Stimulated activated naive CD8-positive, alpha-beta T cell treated with anti-CD3 and anti-CD28 coated beads, Interleukin-15, Interleukin-2, amounts not matched to agents 100 U/mL and 50 U/mL, for 24 hours (primary cell): ENCODE measurements at places on chromosomes 5 and 9.

GRCh38 chr5:145141534-145141933 is 693.6 kb downstream of the PRELID2 start:
- DNase-seq: no peak

- DNase-seq: no peak
These were observed 1.1 kb upstream of the GNA14 start for GRCh38 chr9:77649109-77649812.

DNA sequence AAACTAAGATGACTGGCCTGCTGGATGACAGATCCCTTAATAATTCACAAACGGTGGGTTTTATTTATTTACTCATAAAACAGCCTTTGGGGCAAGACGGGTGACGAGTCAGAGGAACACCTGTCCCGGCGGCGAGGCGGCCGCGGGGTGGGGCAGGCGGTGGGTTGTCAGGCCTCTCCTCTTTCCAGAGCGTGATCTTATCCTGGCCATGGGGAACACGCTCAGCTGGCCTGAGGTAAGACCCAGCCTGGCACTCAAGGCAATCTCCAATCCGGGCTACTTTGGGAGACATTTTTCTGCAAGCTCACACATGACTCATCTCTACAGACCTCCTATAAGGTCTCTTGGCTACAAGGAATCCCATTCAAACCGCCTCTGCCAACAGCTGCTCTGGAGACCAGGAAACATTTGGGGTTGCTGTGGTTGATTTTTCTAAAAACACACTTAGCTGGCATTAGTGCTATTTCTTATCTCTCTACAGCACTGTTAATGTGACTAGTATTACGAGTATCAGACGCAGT is 6.3 kb downstream of the RAPGEF1 start:
- peak; percentile 58 for DNase-seq

DNA sequence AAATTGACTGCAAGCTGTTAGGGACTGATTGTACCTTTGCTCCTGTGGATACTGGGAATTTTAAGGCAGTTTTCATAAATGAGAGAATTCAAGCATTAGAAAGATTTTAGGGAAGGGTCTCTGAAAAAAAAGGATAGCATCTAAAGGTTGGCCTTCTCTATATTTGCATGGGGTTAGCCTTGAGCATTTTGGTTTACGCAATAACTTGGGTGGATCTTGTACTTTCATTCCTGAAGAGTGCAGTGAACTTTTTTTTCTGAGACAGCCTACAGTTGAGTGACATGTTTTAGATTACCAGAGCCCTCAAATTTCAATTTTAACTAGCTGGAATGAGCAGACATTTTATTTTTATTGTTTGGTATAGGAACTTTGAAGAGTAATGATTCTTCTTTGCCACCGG is 91.6 kb upstream of the NR3C1 start:
- no peak for DNase-seq

- no peak for DNase-seq
These were observed 181.3 kb upstream of the DMRT1 start for GRCh38 chr9:660227-660626.

DNA sequence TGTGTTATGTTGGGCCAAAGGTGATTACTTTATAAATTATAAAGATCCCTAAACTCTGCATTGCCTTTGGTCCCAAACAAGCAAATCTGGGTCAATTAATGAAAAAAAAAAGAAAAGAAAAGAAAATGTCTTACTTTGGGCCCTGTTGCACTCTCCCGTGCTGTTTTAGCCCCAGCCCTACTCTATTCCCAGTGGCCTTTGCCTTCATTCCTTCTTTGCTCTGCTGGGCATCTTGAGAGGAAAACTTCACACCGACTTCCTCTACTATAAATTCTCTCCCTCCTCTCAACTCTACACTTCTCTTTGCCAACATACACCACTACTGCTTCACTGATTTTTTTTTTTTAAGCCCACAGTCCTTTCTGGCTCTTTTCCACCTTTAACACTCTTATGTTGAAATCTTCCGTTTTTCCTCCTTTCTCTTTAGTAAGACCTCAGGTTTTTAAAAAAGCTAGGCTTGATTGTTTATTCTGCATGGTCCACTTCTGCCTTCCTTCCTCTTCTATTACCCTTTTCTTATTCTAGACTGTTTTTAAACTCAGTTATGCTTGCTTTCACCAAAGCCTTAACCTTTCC is 4.5 kb upstream of the MSMP start:
- DNase-seq: no peak

GRCh38 chr9:130626249-130626996 is 38.0 kb upstream of the PRDM12 start:
- DNase-seq: no peak

- DNase-seq: peak; percentile 25
These were observed 158.8 kb downstream of the DEPDC1B start for GRCh38 chr5:60540856-60541805.

GRCh38 chr9:97475059-97475458 is 26.4 kb upstream of the TMOD1 start:
- no peak for DNase-seq
